ENCODE measurements at places on chromosomes 7 and 10. TPM values are rescaled to one million over a fixed set of nuclear protein-coding genes. Genes with fewer than 3 reads are reported as not detected.

GRCh38 chr7:27973625-27974024, 207.0 kb downstream of the JAZF1 start:
- no peak for DNase-seq

- no peak for DNase-seq
Observed at GRCh38 chr7:7920481-7920880, 48.1 kb upstream of the GLCCI1 start.

- DNase-seq, result peak; percentile 90
Observed at GRCh38 chr7:48084727-48085432, 4.2 kb upstream of the UPP1 start.

DNA sequence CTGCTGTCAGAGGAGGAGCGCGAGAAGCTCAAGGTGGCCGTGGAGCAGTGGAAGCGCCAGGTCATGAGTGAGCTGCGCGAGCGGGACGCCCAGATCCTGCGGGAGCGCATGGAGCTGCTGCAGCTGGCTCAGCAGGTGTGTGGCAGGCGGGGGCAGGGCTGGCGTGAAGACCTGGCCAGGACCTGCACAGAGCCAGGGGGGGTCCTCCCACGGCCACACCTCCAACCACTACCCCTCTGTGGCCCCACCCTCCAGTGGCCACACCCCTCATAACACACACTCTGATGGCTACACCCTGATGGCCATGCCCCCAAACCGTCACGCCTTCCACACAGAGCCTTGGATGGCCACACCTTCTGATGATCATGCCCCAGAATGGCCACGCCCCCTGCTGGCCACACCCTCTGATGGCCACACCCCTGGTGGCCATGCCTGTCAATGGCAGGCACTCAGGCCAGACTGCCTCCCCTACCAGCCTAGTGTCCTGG, 23.4 kb upstream of the DPYSL4 start:
- DNase-seq, result no peak

GRCh38 chr10:4643471-4643870, 182.5 kb upstream of the AKR1E2 start:
- no peak for DNase-seq

- DNase-seq, result no peak
Observed at GRCh38 chr10:131183546-131184045, 127.9 kb downstream of the TCERG1L start.

- no peak for DNase-seq
Observed at GRCh38 chr7:36090976-36091873, 61.8 kb upstream of the EEPD1 start.

DNA sequence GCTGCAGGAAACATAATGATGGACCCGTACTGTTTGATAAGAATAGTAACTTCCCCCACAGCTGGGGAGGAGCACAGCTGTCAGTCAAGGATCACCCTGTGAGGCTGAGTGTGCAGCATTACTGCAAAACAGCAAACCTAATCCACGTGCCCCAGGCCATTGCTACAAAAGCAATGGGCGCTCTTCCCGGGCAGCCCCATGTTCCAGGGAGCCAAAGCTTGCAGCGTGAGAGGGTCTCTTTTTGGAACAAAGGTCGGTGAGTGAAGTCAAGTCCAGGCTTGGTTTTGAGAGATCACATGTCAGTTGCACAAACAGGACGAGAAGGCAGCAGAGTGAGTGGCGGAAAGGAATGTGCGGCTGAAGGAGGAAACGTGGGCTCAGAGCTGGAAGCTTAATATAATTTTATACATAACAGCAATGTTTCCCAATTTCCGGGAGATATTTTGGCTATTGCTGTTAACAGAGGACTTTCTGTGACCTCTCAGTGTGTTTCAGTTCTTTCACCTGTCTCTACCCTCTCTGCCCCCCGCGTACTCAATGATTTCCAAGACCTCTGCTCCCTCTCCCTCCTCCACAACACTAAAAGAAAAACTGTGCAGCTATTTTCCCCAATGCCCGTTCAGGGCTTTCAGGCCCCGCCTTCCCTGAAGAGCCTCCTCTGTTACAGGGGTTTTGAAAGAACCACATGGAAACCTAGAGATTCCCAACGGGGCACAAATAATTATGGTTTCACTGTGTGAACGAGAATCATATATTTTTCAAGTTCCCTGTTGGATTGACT, 128.9 kb downstream of the MTPAP start:
- DNase-seq, result peak; percentile 70

DNA sequence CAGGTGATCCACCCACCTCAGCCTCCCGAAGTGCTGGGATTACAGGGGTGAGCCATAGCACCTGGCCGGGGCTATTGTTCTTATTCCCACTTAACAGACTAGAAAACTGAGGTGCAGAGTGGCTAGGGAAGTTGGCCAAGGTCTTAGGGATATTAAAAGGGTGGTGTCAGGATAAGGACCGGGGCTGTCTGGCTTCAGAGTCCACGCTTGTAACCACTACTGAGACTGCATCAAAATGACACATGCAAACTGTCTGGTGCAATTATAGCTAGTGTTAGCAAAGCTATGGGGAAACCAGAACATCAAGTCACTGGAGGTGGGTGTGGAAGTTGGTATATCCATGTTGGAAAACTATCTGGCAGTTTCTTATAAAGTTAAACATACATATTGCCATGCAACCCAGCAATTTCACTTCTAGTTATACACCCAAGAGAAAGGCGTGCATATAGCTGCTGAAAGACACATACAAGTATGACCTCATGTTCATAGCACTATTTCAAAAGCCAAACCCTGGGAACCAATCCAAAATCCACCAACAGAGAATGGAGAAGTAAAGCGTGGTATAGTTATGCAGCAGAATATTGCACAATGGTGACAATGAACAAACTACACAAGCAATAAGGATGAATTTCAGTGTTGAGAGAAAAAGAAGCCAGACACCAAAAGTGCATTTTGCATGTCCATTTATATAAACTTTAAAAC, 33.9 kb upstream of the EEPD1 start:
- DNase-seq, result peak; percentile 22

DNA sequence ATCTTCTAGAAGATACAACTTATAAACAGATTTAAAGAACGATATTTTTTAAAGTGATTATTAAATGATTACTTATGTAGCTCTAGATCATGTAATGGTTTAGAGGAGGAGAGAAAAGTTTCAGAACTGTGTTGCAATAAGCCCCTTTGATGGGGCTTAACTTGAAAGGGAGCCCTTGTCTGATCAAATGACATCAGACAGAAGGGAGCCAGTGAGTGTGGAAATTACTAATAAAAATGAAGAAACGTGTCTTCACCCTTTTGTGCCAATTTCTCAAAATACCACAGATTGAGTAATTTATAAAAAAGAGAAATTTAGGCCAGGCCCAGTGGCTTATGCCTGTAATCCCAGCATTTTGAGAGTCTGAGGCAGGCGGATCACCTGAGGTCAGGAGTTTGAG, 318.2 kb downstream of the EXOC4 start:
- DNase-seq, result no peak

DNA sequence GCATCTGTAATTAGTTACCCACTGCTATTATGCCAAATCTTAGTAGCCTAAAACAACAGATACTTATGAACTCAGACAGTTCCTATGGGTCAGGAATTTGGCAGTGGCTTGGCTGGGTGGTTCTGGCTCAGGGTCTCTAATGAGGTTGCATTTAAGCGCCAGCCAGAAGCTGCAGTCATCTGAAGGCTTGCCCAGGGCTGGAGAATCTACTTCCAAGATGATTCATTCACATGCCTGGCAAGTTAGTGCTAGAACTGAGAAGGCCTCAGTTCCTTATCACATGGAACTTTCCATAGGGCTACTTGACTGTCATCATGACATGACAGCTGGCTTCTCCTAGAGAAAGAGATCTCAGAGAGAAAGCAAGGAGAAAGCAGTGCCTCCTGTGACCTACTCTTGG, 121.3 kb downstream of the AVL9 start:
- peak; percentile 22 for DNase-seq

GRCh38 chr7:2409745-2410414, 6.5 kb downstream of the CHST12 start:
- peak; percentile 81 for DNase-seq

- no peak for DNase-seq
Observed at GRCh38 chr10:76347832-76348231, 916.4 kb downstream of the LRMDA start.

GRCh38 chr10:49518982-49519578, 19.8 kb downstream of the ERCC6 start:
- peak; percentile 62 for DNase-seq

VTI1A gene
- total RNA-seq, result 36.8 TPM

PRXL2A gene
- 321 TPM for total RNA-seq

CADPS2 gene
- 22.6 TPM for total RNA-seq

UPK3BL2 gene
- total RNA-seq, result 29.8 TPM

ZFYVE27 gene
- total RNA-seq, result 23.7 TPM

CPA2 gene
- total RNA-seq, result not detected
